Mesenchymal stem cell (in vitro differentiated cells and primary cell): ENCODE measurements at places on chromosomes 1 and 21.
A peak's percentile ranks its signal among the peaks of the same experiment; 100 is the strongest.

- H3K4me3 ChIP-seq: no peak overlapping the region
- no peaks in the 10 kb centered on the region for H3K36me3 ChIP-seq
- no peak for DNase-seq
- H3K27ac ChIP-seq: no peak overlapping the region
- peaks cover 30% of the 10 kb centered on the region for H3K27me3 ChIP-seq
- no peaks in the 10 kb centered on the region for H3K4me1 ChIP-seq
These were observed 13.7 kb upstream of the TADA1 start for GRCh38 chr1:166889776-166890175.

GRCh38 chr1:12148160-12148957 lies 18.4 kb upstream of the TNFRSF1B start:
- peaks cover 11% of the 10 kb centered on the region for H3K4me1 ChIP-seq
- no peak overlapping the region for H3K4me3 ChIP-seq
- H3K27ac ChIP-seq: no peak overlapping the region
- no peaks in the 10 kb centered on the region for H3K36me3 ChIP-seq

DNA sequence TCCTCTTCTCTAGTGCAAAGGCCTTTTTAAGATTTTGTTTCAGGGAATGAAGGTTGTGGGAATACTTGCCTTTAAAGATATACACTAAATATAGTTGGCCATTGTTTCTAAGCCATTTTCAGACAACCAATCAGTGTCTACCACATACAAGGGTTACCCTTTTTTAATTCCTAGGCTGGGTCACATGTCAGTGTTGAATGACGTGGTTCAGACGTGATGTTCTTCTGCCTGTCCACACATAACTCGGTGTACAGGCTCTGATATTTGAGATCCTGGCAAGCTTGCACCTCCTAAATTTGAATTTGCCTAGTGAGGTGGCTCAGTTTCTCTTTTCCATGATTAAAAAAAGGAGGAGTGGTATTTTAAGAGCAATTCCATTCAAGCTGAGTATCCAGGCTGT lies 38.8 kb downstream of the DTL start:
- H3K27ac ChIP-seq: no peak overlapping the region
- no peaks in the 10 kb centered on the region for H3K27me3 ChIP-seq
- H3K4me3 ChIP-seq: no peak overlapping the region
- no peaks in the 10 kb centered on the region for H3K4me1 ChIP-seq

GRCh38 chr1:88300752-88301263 lies 383.3 kb upstream of the PKN2 start:
- no peaks in the 10 kb centered on the region for H3K27me3 ChIP-seq
- no peaks in the 10 kb centered on the region for H3K4me1 ChIP-seq
- no peak overlapping the region for H3K27ac ChIP-seq
- DNase-seq: no peak
- H3K4me3 ChIP-seq: no peak overlapping the region
- no peaks in the 10 kb centered on the region for H3K36me3 ChIP-seq

DNA sequence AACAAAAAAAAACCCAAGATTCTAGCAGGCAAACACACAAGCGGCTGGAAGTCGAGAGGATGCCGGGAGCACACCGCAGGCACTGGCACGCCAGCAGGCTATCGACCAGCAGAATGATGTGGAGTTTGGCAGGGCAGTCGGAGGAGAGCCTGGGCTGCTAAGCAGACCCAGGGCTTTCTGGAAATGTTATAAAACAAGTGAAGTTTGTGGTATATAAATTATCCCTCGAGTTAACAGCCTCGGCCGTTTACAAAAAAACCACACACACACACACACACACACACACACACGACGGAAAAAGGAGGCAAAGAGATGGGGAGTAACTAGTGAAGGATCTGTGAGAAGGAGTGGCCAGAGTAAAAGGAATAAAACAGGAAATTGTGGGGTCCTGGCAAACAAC lies 87.2 kb upstream of the IVNS1ABP start:
- DNase-seq: peak; percentile 28
- H3K27ac ChIP-seq: no peak overlapping the region
- H3K4me3 ChIP-seq: peak overlapping the region; percentile 72
- H3K4me1 ChIP-seq: peaks cover 5% of the 10 kb centered on the region

DNA sequence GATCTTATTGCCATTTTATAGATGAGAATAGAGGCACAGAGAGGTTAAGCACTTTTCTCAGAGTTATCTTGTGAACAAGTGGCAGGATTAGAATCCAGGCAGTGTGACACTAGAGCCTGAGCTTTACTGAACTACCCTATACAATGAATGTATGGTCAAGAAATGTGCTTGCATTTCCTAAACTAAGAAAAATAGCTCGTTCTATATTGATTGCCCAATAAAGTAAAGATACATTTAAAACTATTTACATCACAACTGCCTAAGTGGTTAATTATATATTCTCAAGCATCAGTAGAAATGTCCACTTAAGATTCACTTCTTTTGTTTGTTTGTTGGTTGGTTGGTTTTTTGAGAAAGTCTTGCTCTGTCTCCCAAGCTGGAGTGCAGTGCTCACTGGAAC lies 91.6 kb downstream of the ZFYVE9 start:
- H3K4me1 ChIP-seq: no peaks in the 10 kb centered on the region
- H3K4me3 ChIP-seq: no peak overlapping the region
- no peak overlapping the region for H3K27ac ChIP-seq
- no peaks in the 10 kb centered on the region for H3K27me3 ChIP-seq
- no peaks in the 10 kb centered on the region for H3K36me3 ChIP-seq
- DNase-seq: no peak

GRCh38 chr1:6198646-6199297 lies 623 bp downstream of the RPL22 start:
- no peaks in the 10 kb centered on the region for H3K27me3 ChIP-seq
- H3K27ac ChIP-seq: peak overlapping the region; percentile 58
- peaks cover 29% of the 10 kb centered on the region for H3K36me3 ChIP-seq
- peak overlapping the region; percentile 95 for H3K4me3 ChIP-seq
- peaks cover 11% of the 10 kb centered on the region for H3K4me1 ChIP-seq

- no peaks in the 10 kb centered on the region for H3K27me3 ChIP-seq
- no peaks in the 10 kb centered on the region for H3K36me3 ChIP-seq
These were observed 45.5 kb downstream of the ATP5PF start for GRCh38 chr21:25689226-25689625.

DNA sequence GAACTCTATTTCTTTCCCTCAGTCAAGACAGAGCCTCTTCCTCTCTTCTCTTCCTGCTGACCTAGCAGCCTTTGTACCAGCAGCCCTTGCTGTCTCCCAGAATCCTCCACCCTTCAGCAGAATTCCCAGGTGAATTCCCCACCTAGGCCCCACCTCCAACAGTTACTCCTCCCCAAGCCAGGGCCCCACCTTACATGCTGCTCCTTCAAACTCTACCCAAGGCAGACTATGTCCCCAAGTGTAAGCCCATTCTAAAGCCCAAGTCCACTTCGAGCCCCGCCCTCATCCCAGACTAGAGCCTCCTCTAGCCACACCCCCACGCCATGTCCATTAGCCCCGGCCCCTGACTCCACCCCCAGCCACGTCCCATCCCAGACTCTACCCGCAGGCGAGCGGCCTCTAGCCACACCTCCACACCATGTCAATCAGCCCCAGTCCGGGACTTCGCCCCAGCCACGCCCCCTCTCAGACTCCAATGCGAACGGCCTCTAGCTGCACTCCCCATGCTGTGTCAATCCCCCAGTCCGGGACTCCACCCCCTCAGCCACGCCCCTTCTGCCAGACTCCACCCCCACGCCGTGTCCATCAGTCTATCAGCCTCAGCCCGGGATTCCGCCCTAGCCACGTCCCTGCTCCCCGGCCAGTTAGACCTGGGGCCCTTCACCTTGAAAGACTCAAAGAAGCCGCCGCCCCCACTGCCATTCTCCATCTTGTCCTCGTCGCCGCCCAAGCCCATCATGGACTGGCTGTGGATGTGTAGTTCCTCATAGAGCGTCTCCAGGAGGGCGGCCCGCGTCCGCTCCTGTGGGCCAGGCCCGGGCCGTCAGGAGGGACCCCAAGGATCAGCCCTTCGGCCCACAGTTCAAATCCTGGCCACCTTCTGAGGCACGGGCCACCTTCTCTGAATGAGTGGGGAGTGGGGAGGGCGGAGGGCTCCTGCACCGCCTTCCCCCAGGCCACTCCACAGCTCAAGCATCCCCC lies 61.3 kb downstream of the RAP1GAP start:
- H3K36me3 ChIP-seq: no peaks in the 10 kb centered on the region
- peaks cover 26% of the 10 kb centered on the region for H3K4me1 ChIP-seq
- no peak overlapping the region for H3K27ac ChIP-seq
- H3K4me3 ChIP-seq: no peak overlapping the region
- DNase-seq: peak; percentile 78

GRCh38 chr1:230350208-230350921 lies 75.8 kb downstream of the PGBD5 start:
- H3K27me3 ChIP-seq: peaks cover 13% of the 10 kb centered on the region
- no peaks in the 10 kb centered on the region for H3K4me1 ChIP-seq

GRCh38 chr1:186202271-186202764 lies 172.7 kb downstream of the TPR start:
- H3K36me3 ChIP-seq: no peaks in the 10 kb centered on the region
- no peak overlapping the region for H3K4me3 ChIP-seq
- DNase-seq: no peak
- H3K4me1 ChIP-seq: no peaks in the 10 kb centered on the region
- no peaks in the 10 kb centered on the region for H3K27me3 ChIP-seq

GRCh38 chr1:32031578-32032274 lies 18.1 kb downstream of the KHDRBS1 start:
- peaks cover 3% of the 10 kb centered on the region for H3K4me1 ChIP-seq
- peak overlapping the region; percentile 74 for H3K27ac ChIP-seq
- no peak overlapping the region for H3K4me3 ChIP-seq
- peak; percentile 71 for DNase-seq

DNA sequence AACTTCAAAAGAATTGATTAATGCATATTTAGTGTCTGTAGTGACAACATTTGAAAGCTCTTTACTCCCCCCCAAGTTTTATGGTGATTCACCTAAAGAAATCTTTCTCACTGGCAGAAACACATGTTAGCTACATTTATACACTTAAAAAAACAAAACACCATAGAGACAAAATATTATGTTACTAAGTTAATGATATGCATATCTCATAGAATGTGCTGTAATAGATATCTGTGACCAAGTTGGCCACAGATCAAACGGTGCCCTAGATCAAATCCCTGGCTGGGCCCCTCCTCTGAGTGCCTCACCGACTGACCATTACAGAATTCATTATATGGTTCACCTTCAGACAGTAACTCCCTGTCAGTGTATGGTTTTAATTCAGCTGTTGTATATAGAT lies 322.1 kb upstream of the LYPLAL1 start:
- no peaks in the 10 kb centered on the region for H3K27me3 ChIP-seq
- H3K4me1 ChIP-seq: no peaks in the 10 kb centered on the region
- no peak for DNase-seq
- H3K4me3 ChIP-seq: no peak overlapping the region
- no peak overlapping the region for H3K27ac ChIP-seq

GRCh38 chr1:8325771-8326170 lies 7.9 kb downstream of the SLC45A1 start:
- H3K36me3 ChIP-seq: peaks cover 12% of the 10 kb centered on the region
- peaks cover 6% of the 10 kb centered on the region for H3K4me1 ChIP-seq
- H3K27me3 ChIP-seq: no peaks in the 10 kb centered on the region
- H3K4me3 ChIP-seq: no peak overlapping the region
- H3K27ac ChIP-seq: no peak overlapping the region
- no peak for DNase-seq

- no peak for DNase-seq
- H3K4me3 ChIP-seq: no peak overlapping the region
- H3K27ac ChIP-seq: no peak overlapping the region
- no peaks in the 10 kb centered on the region for H3K36me3 ChIP-seq
- H3K4me1 ChIP-seq: peaks cover 1% of the 10 kb centered on the region
These were observed 103.0 kb downstream of the SMYD3 start for GRCh38 chr1:246404078-246404477.

DNA sequence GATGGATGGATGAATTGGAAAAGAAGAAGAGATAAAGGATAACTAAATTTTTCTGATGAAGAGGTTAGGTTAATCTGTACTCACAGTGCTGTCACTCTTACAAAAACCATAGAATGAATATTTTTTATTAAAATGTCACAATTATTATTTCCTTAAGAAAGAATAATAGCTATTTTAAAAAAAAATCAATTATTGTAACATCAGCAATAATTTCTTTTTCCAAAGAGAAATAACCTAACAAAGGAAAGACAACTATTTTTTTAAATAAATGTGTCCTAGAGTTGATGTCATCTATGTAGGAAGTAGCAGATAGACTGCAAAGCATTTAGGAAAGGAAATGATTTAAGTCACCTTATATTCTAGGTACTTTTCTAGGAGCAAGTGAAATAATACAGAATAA lies 33.6 kb upstream of the PLPPR4 start:
- H3K27ac ChIP-seq: no peak overlapping the region
- no peaks in the 10 kb centered on the region for H3K36me3 ChIP-seq
- no peaks in the 10 kb centered on the region for H3K4me1 ChIP-seq
- DNase-seq: no peak
- no peak overlapping the region for H3K4me3 ChIP-seq

DNA sequence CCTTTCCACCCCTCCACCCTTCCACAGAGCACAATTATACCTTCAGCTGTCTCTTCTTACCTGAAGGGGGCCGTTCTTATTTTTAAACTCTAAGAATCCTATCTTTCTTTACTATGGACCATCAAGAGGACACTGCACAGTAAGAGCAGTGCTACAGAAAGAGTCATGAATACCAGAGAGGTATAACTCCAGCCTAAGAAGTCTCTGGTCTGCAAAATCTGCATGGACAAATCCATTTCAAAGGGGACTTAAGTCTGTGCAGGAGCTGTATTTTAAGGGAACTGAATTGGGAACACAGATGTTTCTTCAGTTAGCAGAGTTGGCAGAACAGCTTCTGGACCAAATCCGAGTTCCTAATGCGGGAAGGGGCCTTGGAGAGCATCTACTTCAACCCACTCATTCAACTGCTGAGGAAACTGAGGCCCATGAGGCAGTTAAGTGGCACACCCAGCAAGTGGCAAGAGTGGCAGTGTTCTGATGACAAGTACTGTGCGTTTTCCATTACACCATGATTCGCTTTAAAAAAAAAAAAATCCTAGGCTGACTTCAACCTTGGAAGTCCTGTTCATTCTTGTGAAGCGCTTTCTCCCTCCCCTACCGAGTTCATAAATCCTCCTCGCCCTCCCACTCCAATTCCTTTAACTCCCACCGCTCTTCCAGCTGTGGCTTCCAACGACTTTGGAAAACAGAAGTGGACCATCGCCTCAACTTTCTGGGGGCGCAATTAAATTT lies 1.8 kb downstream of the PLPP3 start:
- peak overlapping the region; percentile 87 for H3K4me3 ChIP-seq
- H3K27me3 ChIP-seq: no peaks in the 10 kb centered on the region
- peaks cover 5% of the 10 kb centered on the region for H3K4me1 ChIP-seq
- H3K36me3 ChIP-seq: peaks cover 54% of the 10 kb centered on the region
